ENCODE measurements at places on chromosomes 3 and 15.
A peak's percentile ranks its signal among the peaks of the same experiment; 100 is the strongest.

GRCh38 chr3:53255423-53255774, 423 bp downstream of the TKT start:
- peak; percentile 21 for DNase-seq

GRCh38 chr15:92665100-92665555, 9.6 kb upstream of the FAM174B start:
- DNase-seq = no peak

GRCh38 chr3:107861904-107862303, 228.9 kb downstream of the CD47 start:
- DNase-seq = no peak

GRCh38 chr15:81060907-81061306, 60.2 kb downstream of the TLNRD1 start:
- no peak for DNase-seq

DNA sequence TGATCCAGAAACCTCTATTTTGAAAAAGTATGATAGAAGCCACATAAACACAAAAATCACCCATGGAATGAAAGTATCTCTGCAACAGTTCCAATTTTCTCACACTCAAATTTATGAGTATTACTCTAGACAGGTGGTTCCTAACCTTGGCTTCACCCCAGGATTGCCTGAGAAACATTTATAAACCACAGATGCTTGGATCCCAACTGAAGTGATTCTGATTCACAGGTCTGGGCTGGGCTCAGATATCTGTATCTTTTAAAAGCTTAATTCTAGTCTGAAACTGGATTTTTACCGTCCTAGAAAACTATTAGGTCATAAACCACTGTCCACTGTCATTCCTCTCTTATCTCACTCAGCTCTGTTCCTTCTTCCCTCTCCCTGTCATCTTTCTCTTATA, 7.4 kb upstream of the SST start:
- DNase-seq = no peak

DNA sequence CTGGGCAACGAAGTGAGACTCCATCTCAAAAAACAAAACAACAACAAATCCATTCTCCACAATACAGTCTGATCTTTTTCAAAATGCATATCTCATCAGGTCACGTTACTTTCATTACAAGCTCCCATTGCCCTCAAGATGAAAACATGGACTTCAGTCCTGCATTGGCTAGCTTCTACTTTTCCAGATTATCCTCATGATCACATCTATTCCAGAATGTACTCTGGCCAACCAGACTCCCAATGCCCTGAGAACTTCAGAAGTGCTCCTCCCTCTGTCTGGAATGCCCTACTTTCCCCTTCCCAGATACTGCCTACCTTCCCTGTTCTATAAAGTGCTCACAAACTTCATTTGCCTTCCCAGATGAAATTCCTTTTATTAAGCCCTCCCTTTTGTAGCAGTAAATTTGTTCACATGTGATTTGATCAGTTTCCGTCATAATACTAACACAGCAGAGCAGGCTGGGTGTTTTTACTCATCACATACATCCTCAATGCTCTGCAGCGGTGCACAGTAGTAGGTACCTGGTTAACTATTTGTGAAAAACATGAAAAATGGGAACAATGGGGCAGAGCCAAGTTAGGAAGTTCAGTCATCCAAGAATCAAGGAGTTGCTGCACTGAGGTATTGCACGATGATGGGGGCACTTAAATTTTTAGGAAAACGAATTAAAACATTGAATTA, 5.3 kb downstream of the RPL22L1 start:
- DNase-seq = no peak

DNA sequence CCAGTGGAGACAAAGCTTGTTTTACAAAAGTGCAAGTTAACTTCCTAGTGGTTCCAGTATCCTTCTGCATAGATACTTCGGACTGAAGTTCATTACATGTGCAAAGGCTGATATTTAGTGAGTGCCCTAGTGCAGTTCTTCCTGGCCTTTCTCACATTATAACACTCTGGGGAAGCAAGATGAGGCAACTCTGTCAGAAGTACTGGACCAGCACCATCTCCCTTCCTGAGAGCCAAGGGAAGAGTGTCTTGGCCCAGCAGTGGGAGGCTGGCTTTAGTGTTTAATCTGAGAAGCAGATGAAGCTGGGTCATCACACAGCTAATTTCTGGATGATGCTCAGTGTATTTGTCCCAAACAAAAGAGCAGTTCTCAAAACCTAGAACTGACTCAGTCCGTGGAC, 397.7 kb downstream of the CACNA2D3 start:
- no peak for DNase-seq

GRCh38 chr3:11339541-11339940, 67.3 kb downstream of the ATG7 start:
- no peak for DNase-seq

DNA sequence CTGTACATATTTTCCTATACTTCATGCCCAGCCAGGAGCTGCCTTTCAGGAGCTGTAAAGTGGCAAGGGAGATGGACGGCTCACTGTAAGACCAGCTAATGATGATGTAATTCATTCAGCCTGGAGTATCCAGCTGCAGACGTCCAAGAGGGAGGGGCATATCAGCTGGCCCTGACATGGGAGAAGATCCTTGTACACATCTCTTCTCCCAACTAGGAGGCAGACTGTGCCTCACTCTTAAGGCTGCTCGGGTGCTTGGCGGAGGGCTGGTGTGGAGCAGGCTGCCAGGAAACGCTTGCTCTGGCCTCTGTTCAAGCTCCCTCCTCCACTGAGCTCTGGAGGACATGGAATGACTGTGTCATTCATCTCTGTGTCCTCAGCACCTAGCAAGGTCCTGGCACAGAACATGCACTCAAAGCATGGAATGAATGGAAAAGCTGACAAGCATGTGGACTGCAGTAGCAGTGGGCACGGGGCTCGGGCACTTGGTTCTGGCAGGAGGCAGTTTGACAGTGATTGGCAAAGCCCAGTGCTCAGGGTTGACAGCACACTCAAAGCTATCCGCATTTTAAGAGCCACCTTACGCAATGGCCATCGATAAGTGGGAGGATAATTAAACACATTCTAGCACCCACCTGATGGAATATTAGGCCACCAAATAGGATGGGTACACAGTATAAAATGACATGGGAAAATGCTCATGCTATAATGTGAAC, 72.4 kb downstream of the TBC1D2B start:
- DNase-seq = no peak

DNA sequence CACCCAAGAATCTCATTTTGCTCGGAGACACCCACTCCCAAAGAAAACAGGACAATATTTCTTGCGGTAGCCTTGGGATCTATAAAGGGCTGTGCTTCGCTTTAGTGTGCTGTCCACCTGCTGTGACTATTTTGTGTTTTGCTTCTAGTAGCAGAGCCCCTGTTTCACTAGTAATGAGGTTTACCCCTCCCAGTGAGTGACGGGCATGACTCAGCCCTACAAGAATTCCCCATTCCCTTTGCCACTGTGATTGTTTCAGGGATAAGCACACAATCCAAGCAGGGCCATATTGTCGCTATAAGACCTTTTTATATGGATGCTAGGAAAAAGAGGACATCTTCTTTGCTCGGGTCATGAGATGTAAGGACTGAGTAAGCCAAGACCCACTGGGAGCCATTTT, 62.5 kb upstream of the FOXB1 start:
- no peak for DNase-seq

DNA sequence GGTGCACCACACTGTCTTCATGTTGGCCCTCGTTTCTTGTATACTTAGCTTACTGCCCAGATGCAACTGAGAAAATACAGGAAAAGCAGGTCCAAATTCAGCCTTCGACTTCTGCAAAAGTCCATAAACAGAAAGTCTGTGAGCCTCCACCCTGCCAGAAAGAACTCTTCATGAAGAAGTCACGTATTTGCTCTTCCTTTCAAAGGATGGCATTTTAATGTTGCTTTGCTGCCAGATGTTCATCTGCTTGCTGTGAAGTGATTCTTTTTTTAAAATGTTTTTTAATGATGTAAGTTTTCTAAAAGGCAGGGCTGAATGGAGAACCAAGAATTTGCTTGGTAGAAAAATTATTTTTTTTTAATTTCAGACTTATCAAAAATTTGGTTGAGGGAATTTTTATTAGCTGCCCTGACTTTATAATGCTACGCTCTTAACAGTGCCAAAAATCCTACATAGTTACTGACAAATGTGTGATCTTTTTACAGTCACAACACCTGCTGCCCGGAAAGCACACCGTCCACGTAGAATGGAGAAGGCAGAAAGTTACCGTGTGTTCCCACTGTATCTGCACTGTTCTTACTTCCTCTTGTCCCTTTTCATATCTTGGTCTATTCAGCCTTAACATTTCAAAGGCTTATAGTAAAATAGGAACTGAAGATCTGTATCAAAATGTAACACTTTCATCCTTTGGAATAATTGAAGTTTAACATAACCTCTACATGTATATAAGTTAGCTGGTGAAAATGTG, 136.3 kb downstream of the LRRC28 start:
- DNase-seq = no peak

- DNase-seq = no peak
These were observed 67.2 kb upstream of the BCL6 start for GRCh38 chr3:187812496-187812895.

DNA sequence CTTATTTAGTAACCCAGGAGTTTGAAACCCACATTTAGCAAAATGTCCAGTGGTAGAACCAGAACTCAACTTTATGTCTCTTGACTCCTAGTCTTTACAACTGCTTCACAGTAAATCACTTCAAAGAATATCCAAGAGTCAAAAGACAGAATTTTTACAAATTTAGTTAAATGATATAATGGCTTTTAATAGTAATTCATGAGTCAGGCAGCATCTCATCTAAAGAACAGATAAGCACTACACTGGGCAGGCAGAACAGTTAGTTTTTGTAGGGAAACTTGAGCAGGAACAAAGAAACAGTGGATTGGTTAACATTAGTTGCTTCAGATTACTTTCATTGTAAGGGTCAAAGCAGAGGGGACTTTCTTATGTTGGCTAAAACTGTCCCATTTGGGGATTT, 120.2 kb downstream of the NEO1 start:
- DNase-seq = no peak

- no peak for DNase-seq
These were observed 319.6 kb upstream of the IL12A start for GRCh38 chr3:159668990-159669476.

GRCh38 chr3:10344147-10344943, 23.4 kb upstream of the SEC13 start:
- DNase-seq = peak; percentile 19

DNA sequence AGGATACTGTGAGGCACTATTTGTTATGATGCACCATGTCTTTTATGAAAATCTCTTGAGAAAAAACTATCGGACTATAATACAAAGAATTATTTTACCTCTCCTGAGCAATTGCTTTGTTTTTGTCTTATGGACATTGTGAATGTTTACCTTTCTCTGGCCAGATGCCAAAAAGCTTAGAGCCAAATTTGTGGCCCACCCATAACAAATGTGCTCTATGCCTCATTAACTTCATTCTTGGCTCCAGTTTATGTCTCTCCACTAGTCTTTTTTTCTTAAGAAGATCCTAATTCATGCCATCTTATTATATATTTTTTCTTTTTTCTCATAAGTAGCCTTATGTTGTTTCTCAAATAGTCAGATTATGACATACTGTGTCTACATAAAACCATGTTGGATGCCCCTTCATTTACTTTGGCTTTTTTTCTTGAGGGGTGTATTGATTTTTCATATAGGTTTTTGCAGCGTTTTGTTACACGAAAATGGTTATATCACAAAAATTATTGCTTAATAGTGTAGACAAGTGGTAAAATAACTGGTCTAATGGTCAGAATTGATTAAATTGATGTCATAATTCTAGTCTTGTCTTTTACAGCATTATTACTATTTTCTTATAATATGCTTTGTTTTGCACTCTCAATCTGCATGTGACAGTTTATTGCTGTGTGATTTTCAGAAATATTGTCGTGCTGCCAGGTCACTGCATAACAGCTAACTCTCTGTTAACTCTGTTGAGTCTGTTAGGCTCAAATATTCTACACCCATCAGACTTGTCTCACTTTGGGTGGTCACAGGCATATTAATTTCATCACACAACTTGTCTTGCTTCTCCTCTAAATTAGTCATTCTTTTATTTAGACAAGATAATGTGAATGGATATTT, 18.2 kb downstream of the SENP8 start:
- no peak for DNase-seq

Data from stimulated activated CD4-positive, alpha-beta T cell treated with anti-CD3 and anti-CD28 coated beads, Interleukin-1b, Interleukin-23, amount 100 ng/mL, for 1 hour (primary cell).